ENCODE measurements at places on chromosomes 4 and X.

- DNase-seq, result peak; percentile 92
Measured at GRCh38 chr4:147709999-147710398, 21.9 kb upstream of the ARHGAP10 start.

DNA sequence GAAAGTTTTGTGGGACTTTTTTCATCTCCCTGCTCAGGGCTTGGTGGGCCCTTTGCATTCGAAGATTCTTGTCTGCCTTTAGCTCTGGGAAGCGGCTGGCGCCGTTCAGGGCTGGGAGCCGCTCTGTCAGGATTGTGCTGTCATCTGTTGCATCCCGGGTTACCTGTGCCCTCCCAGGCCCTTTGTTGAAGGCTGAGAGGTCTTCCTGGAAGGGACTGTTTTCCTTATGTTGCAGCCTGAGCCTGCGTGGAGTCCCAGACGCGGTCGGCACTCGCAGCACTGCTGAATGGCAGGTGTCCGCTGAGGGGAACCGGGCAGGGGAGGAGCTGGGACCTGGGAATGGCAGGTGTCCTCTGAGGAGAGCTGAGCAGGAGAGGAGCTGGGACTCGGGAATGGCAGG is 15.9 kb downstream of the RGS12 start:
- no peak for DNase-seq

GRCh38 chrX:853304-853703 is 222.7 kb downstream of the SHOX start:
- DNase-seq, result no peak

- peak; percentile 42 for DNase-seq
Measured at GRCh38 chr4:171985129-171985528, 171.9 kb downstream of the GALNTL6 start.
